ENCODE measurements at places on chromosomes 5 and 9.

GRCh38 chr9:109771087-109771486 is 8.9 kb upstream of the PALM2AKAP2 start:
- no peak for DNase-seq

GRCh38 chr9:113654605-113655428 is 191.3 kb downstream of the RGS3 start:
- DNase-seq, result no peak

GRCh38 chr5:173840111-173840983 is 47.8 kb upstream of the CPEB4 start:
- DNase-seq, result no peak

DNA sequence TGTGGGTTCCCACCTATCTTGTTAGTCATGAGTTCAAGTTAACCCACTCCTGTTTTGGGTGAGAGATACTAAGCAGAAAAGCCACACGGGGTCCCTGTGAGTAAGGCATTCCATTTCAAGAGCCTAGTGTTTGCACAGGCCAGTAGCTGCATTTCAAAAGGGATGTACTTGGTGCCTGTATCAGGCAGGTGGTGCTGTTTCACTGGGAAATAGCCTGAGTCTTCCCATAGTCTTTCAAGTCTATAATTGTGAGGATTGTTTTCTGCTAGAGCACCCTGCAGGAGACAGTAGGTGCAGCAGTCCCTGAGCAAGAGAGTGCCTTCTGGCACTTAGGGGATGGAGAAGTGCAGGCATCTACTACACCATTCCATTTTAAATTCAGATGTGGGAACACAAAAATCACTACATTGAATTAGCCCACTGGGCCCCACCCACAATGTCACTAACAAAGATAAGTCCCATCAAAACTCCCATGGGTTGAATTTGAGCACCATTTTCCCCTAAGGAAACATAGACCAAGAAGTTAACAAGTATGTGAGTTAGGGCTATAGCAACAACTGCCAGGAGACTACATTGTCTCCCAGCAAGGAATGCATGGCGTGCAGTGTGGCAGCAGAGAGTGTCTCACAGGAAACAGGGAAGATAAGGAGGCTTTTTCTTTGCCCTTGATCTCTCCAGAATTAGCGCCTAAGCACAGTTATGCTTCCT is 263.2 kb downstream of the COX7C start:
- no peak for DNase-seq

DNA sequence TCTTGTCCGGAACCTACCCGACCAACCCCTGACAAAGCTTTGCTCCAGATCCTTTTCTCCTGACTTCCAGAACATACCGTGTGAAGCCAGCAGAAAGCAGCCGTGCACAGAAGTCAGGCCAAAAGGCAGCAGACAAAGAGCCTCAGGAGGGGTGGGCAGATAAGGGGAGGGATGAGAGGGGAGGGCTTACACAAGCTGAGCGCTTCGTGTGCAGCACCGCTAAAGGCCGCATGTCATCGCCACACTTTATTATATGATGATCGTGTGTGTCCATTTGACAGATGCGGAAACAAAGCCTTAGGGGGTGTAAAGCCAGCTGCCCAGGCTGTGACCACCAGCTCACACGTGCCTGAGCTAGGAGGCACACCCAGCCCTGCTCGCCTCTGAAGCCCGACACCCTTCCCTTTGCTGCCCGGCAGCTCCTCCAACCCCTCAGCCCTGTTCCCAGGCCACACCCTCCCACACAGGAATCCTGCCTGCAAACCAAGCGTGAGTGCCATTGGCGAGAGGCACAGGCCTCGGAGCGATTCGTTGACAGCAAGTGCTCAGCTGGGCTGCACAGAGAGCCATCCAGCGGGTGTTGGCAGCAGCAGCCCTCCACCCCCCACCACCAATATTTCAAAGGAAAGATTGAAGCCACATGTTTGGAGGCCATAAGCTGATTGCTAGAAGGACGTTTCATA is 170.5 kb upstream of the SMIM23 start:
- DNase-seq, result no peak

GRCh38 chr5:149365418-149365817 is 7.6 kb downstream of the PCYOX1L start:
- no peak for DNase-seq

- no peak for DNase-seq
These were observed 15.8 kb upstream of the FCN2 start for GRCh38 chr9:134864821-134865190.

GRCh38 chr9:137545123-137545522 is 5.1 kb downstream of the PNPLA7 start:
- no peak for DNase-seq

DNA sequence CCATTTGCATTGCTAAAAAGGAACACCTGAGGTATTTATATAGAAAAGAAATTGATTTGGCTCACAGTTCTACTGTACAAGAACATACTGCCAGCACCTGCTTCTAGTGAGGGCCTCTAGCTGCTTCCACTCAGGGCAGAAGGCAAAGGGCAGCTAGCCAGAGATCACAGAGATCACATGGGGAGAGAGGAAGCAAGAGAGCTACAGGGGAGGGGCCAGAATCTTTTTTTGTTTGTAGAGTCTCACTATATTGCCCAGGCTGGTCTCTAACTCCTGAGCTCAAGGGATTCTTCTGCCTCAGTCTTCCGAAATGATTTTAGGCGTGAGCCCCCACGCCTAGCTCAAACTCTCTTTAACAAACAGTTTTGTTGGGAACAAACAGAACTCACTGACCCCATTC is 6.1 kb downstream of the SLCO4C1 start:
- no peak for DNase-seq
